ENCODE measurements at places on chromosomes 4 and X.

GRCh38 chr4:2048831-2049230 is 10.3 kb upstream of the NAT8L start:
- no peak for DNase-seq

- DNase-seq, result no peak
Measured at GRCh38 chr4:26029568-26030131, 115.6 kb downstream of the SMIM20 start.

DNA sequence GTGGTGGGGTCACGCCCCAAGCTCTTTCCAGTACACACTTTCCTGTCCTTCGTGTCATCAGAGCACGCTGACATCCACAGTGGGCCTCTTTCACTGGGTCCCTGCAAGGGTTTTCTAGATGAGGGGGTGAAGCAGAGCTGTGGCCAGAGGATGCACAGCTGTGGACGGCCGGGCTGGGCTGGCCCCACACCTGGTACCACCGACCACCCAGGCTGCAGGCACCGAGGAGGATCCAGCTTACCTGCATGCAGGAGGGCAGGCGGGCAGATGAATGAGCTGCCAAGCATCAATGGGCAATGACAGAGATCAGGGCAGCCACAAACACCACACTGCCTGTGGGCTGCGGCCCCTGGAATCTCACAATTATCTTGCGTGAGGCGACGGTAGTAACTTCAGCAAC is 9.5 kb upstream of the GRPEL1 start:
- DNase-seq, result no peak

DNA sequence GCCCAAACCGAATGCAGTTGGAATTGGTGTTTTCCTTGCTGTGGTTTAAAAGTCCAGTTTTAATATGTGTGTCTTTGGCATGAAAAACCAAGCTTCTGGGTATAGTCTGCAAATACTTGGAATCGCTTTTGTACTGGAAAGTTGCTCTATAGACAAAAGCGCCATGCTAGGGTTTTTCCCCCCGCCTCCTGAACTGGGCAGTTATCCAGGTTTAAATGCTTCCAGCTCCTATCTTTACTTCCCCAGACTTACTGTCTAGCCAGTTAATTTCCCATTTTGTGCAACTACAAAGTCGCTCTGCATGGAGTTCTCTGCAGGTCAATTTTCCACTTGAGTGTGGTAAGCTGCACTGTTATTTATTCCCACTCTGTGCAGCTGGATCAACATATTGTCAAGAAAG is 2.7 kb downstream of the RASL11B start:
- DNase-seq, result no peak

DNA sequence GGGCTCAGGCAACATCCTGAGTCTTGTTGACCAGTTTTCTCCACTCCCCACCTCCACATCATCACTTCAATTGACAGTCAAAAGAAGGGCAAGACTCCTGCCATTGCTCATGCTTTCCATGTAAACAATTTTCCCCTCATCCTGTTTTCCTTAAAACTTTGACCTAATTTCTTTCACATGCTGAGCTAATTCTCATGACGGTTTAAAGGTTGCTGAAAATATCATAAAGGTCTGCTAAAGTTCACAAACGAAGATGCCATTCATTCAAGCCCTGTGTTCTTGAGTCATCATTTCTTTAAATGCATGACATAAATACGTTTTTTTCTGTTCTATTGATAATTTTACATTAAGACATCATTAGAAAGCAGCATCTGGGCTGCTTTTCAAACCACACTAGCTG is 353.9 kb downstream of the NKX6-1 start:
- DNase-seq, result no peak

GRCh38 chrX:24371391-24371972 is 11.0 kb downstream of the SUPT20HL1 start:
- DNase-seq, result peak; percentile 44

DNA sequence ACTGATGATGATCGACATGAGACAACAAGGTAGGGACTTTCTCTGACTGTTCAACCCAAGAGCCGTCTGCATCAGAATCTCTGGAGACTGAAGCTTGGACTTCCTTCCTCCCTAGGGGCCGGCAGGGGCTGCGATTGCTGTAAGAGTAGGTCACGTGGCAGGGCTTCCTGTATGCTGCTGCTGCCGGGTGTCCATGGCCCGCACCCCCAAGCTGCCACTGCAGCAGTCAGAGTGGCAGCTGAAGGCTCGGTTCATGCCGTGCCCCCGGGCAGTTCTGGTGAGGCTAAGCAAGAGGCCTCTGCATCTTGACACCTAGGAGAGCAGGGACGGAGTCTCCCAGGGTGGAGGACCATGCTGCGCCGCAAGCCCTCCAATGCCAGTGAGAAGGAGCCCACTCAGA is at the start of gene SASH3:
SASH3 (plus strand) TSS at position 203 of the 400 bp plus-strand sequence; CDS start at position 352, 149 bp downstream.
- DNase-seq, result no peak

Data from activated CD4-positive, alpha-beta T cell treated with anti-CD3 and anti-CD28 coated beads for 24 hours (primary cell).